ENCODE measurements at places on chromosomes 2 and 18.

DNA sequence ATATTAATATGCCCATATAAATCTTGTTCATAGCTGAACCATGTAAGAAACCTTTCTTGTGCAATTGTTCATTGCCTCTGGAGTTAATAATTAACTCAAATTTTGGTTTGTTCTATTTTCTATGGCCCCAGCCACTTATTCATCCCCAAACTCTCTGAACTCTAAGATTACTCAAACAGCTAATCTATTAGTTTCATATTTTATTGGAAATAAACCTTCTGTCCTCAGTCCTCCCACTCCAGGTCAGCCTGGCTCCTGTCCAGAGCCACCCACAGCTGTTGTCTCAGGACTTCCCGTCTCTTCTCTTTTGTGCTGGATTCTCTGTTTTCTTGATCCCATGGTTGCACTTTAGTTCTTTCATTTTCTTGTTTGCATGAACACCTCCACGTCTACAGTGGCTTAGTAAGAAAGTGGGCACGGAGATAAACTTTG is 4.4 kb upstream of the RNF103 start:
- no peak for DNase-seq

DNA sequence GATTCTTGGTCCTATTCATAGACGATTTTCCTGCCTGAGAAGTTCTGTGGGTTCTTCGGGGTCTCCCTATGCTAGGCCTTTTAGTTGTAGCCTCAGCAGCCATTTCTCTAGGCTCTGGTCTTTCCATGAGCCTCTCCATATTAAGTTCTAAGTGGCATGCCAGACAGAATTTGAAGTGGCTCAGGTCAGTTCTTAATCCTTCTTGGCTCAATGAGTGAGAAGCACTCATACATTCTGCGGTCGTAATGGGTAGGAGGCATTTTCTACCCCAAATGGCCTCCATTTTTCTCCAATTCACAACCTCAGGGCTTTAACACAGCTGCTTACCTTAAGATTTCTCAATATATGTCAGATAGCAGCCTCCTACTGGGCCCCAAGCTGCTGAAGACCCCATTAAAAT is 405.3 kb upstream of the GALNT5 start:
- DNase-seq = no peak

DNA sequence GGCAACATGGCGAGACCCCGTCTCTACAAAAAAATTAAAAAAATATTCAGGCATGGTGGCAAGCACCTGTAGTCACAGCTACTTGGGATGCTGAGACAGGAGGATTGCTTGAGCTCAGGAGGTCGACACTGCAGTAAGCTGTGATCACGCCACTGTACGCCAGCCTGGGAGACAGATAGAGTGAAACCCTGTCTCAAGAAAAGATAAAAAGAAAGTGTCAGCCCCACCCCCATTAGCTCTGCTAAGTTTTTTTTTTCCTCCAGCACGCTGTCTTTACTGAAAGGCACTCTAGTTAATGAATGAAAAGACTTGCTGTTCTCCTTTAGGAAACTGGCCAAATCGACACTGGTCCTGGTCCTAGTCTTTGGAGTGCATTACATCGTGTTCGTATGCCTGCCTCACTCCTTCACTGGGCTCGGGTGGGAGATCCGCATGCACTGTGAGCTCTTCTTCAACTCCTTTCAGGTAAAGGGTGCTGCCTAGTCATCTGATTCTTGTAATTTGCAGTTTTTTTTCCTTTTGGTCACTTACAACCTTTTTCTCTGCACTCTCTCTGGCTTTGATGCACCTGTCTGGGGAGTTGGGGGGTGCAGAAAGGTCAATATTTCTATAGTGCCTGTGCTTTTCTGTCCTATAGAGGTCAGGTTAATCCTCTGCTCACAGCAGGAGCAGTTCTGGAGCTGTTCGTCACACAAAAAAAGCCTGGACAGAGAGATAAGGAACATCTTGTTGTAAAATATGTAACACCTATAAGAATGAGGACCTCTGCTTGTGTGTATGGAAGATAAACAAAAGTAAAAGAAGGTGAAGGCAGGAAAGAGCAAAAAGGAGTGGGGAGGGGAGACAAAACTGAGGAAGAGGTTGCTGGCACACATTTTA is 82.3 kb downstream of the PTH2R start:
- DNase-seq = no peak

GRCh38 chr18:68033466-68033865 is 516.9 kb upstream of the DSEL start:
- no peak for DNase-seq

- no peak for DNase-seq
These were observed 537.7 kb upstream of the PKDCC start for GRCh38 chr2:41510108-41510507.

DNA sequence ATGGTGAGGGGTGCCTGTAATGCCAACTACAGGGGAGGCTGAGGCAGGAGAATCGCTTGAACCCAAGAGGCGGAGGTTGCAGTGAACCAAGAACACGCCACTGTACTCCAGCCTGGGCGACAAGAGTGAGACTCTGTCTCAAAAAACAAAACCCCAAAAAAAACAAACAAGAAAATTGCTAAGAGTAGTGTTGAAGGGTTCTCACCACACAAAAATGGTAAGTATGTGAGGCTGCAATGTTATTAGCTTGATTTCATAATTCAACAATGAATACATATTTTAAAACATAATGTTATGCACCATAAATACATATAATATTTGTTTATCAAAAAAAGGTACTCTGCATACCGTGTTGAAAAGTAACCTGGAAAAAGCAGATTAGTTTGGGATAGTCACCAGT is 45.8 kb downstream of the PSMG2 start:
- DNase-seq = no peak

- peak; percentile 71 for DNase-seq
These were observed 43.2 kb upstream of the UBE2F start for GRCh38 chr2:237923481-237924163.

Measured in SK-MEL-5 (cell line).